ENCODE measurements at places on chromosomes 12 and 14. TPM values are rescaled to one million over a fixed set of nuclear protein-coding genes. Genes with fewer than 3 reads are reported as not detected.

Gene SLCO1A2
- total RNA-seq: not detected

DNA sequence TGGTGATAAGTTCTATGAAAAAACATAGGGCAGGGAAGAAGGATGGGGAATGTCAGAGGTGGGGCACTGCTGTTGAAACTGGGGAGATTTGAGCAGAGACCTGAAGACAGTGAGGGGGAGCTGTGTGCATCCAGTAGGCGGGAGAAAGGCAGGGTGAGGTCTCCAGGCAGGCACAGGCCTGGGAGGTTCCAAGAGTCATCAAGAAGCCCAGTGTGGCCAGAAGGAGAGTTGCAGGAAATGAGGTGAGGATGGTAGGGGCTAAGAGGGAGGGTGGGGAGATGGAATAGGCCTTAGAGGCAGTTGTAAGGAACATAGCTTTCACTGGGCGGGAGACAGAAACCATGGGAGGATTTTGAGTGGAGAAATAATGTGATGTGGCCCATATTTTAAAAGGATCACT, 341.8 kb downstream of the GLT1D1 start:
- no peak for DNase-seq

DNA sequence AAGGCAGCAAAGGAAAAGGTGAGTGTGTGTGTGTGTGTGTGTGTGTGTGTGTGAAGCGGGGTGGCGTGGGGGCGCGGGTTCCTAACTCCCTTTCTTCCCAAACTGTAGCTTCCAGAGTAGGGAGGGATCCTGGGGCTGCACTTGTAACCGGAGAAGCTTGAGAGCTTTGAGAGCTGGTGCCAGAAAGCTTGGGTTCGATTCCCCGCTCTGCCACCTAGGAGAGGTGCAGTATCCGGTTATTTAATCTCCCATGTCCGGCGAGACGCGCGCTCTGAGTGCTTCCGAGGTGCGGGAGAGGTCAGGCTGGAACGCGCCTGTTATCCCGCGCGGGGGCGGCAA, 7.2 kb upstream of the RACGAP1 start:
- no peak for DNase-seq

- no peak for DNase-seq
Measured at GRCh38 chr12:33427071-33427470, 12.5 kb downstream of the SYT10 start.

DNA sequence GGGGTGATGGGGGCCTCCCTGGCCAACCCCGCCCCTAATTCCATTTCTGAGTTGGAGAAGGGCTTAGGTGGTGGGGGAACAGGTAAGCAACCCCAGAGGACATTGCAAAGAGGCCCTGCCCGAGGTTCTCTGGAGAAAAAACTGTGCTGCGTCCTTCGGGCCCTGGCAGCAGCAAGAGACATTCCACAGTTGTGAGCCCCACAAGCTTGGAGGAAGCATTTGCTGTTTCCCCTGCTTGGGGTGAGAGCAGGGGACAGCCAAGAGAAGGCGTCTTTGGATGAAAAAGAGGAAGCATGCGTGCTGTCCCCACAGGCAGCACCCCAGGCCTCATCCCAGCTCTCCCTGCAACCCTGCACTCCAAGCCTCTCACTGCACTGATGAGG, 1.3 kb downstream of the BDKRB2 start:
- DNase-seq: no peak

- DNase-seq: no peak
Measured at GRCh38 chr12:27384261-27384590, 51.6 kb downstream of the BMAL2 start.

GRCh38 chr14:77275601-77276017, 4.6 kb upstream of the NGB start:
- no peak for DNase-seq

DNA sequence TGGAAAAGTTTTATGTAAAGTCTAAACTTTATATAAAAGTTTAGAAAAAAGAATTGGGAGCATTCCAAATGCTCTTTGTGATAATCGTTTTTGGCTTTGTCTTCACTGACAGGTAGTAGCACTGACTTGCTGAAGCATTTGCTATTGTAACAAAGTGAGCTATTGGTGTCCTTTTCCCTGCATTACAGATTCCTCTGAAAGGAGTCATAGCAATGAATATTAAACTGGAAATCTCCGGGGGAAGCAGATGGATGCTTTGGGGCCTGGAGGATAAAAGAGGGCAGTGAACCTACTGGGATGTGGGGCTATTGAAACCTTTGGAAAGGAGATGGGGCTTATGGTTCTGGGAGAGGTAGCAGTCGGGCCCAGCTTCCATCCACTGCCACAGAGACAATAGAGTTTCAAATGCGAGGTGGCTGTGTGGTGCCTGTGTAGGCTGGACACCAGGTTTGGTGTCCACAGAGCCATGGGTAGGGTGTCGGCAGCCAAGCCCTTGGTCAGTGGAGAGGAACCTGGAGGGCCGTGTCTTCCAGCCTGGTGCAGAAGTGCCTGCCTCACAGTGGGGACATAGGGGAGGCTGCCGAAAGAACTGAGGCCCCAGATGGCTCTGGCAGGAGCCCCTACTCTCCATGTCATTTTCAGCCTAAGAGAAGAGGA, 10.1 kb downstream of the GSG1 start:
- no peak for DNase-seq

GRCh38 chr14:56975521-56975920, 165.2 kb upstream of the OTX2 start:
- DNase-seq: no peak

DNA sequence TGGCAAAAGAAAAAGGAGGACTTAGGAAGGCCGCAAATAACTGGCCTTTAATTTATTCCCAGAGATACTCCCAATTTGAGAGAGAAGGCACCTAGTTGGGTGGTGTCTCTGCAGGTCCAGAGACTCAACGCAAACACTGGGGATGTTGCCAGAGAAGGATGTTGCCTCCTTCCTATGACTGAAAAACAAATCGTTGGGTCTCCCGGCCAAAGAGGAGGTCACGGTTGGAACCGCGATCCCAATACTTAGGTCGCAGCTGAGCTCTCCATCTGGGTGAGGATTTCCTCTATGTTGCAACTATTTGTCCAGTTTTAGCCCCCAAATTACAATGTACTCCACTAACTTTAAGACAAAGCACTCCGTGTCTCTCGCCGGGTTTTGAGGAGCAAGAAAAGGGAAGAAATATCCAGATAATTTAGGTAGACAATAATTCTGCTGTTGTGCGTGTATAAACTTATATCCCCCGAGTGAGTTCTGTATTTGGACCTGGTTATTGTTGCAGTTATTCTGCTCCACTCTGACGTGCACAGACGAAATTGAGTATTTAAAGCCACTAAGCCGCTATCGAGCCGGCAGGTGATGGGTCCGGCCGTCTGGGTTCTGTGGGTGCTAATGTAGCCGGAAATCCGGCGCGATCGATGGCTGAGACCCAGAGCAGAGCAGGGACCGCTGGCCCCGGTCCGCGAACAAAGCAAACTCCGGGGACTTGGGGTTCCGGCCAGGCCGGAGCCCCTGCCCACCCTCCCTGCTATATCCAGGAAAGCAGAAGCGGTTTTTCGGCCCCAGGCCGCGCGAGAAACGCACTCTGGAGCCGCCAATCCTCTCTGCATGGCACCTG, 5.7 kb downstream of the HOXC12 start:
- DNase-seq: no peak

Gene PROX2
- not detected for total RNA-seq

DNA sequence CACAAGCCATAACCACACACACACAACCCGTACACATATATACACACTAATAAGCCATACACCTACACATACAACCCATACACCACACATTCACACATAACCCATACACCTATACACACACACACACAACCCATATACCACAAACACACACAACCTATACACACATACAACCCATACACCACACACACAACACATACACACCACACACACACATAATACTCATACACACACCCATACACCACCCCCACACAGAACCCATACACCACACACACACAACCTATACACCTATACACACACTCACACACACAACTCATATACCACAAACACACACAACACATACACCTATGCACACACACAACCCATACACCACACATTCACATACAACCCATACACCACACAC, 44.1 kb downstream of the TMEM121 start:
- DNase-seq: no peak

DNA sequence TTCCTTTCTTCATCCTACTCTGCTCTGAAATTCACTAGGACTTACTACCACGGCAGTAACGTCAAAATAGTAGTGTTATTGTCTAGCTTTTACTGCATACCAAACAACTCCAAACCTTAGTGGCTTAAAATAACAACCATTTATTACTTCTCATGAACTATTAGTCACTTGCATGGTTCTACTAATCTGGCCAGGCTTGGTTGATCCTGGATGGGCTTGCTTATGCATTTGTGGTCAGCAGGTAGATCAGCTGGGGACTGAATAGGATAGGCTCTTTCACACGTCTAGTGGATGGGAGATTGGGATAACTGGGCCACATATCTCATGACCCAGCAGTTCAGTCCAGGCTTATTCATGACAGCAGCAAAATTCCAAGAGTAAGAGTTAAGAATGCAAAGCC, 9.4 kb upstream of the SLC35F4 start:
- peak; percentile 3 for DNase-seq

GRCh38 chr12:132907216-132907615, 19.8 kb upstream of the CHFR start:
- no peak for DNase-seq

- DNase-seq: peak; percentile 61
Measured at GRCh38 chr14:100294213-100294962, 11.9 kb downstream of the SLC25A29 start.

GRCh38 chr14:66514213-66514612, 6.3 kb downstream of the GPHN start:
- no peak for DNase-seq
